ENCODE measurements at places on chromosomes 4 and X.

- DNase-seq, result no peak
Measured at GRCh38 chr4:36222702-36223101, 21.6 kb downstream of the ARAP2 start.

DNA sequence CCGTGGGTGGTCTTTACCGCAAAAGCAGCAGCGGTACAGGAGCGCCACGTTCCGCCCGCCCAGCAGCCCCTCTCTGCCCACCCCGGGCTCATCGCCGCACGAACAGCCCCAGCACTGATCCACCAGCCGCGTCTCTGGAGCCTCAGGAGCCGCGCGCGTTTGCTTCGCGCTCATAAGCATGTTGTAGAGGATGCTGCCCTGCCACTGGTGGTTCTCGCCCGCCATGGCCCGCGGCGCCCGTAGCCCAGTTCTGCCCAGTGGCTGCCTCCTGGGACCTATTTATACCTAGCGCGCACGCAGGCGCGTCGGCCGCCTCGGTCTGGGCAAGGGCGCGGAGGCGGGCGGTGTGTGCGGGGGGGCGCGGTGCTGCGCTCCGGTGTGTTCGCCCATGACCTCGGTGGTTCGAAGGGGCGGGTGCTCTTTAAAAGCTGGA, at the start of gene NR0B1:
Gene NR0B1 (minus strand): TSS at position 252 of the 433 bp plus-strand sequence. CDS start 27 bp downstream, at position 225.
- DNase-seq, result no peak

- DNase-seq, result no peak
Measured at GRCh38 chrX:47420265-47420664, 49.9 kb downstream of the ZNF157 start.

GRCh38 chr4:187422655-187423054, 572.9 kb upstream of the ZFP42 start:
- DNase-seq, result no peak

- DNase-seq, result no peak
Measured at GRCh38 chr4:124325690-124326089, 386.8 kb downstream of the ANKRD50 start.

DNA sequence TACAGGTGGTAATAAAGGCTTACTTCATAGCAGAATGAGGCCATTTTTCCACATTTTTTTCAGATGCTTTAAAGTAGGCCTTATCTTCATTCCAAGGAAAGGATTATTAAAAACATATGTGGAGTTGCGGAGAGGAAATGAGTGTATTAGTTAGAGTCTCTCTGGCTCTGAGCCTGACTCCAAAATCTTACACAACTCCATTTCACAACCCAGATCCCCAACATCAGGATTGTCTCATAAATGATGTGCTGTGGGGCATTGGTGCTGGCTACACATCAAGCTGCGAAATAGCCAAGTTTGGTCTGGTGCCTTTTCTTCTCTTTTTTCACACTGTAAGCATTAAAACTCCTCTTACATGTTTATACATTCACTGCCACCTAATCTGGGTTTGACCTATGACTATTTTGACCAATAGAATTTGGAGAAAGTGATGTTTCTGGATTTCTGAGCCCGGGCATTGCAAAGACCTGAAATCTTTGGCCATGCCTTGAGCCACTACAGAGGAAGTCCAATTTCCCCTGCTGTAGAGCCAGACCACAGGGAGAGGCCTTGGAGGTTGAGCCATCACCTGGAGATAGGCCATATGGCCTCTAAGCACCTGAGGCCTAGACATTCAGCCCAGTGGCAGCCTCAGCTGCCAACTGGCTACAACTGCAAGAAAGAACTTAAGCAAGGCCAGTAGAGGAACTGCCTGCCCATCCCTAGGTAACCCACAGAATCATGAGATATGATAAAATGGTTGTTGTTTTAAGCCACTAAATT, 16.7 kb upstream of the SOD3 start:
- DNase-seq, result no peak

GRCh38 chr4:128470492-128471053, 183.0 kb upstream of the PGRMC2 start:
- DNase-seq, result no peak

DNA sequence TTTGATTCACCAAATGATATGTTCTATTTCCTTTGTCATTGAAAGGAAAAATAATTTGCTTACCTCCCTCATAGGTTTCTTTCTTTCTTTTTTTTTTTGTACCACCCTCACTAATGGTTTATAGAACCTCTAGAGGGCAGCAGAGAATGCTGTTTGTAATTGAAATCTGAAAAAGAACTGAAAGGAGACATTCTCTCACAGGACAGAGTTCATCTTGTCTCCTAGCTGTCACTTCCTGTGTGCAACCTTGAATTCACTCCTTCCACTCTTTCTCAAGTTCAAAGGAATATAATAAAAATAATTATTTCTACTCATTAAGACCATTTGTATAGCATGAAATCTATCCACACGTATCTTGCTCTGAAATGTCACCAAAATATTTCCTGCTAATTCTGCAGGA, 51.0 kb downstream of the GUCY1B1 start:
- DNase-seq, result no peak

DNA sequence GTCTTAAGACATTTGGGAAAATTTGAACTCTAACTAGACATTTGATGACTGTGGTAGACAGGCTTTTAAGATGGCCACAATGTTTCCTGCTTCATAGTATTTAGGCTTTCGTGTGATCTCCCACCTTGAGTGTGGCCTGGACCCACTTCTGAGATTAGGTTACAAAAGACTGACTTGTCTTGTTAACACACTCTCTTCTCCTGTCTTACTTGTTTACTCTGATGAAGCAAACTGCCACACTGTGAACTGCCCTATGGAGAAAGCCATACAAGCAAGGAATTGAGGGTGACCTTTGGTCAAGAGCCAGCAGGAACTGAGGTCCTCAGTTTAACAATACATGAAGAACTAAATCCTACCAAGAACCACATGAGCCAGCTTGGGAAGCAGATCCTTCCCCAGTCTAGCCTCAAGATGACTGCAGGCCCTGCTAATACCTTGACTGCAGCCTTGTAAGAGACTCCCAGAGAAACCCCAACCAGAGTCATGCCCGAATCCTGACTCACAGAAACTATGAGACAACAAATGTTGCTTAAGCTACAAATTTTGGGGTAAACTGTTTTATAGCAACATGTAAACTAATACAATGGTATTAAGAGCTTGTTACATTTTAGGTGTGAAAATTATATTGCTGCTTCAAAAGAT, 20.3 kb downstream of the UBA6 start:
- no peak for DNase-seq

DNA sequence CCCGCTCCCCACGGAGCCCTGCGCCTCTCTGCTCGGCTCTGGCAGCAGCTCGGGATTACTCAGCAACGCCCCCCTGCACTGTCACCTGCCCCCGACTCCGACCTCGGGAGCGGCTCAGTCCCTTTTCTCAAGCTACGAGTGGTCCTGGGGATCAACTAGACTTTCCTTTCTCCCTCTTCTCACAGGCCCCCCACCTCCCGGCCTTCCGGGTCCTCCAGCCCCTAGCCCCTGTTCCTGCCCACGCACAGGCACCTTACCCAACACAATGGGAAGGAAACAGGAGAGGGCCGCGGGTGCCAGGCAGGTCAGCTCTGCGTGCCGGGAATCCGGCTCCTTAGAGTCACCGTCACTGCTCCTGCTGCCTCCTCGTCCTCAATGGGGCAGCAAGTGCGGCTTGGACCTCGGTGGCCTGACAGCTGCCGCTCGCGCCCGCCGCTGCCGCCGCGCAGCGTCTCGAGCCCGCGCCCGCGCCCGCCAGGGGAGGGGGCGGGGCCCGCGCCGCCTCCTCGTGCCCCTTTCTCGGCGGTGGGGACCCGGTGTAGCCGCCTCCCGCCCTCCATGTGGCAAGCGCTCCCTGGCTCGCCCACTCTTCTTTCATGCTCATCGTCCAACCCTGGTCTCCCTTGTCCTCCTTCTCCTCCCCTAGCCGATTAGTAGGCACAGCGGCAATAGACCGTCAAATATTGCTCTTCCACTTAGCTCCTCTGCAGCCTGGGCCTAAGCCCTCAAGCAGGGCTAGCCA, at the start of gene RAB9B:
Gene RAB9B (minus strand): TSS at position 455 of the 742 bp plus-strand sequence. CDS start 6,473 bp downstream, outside the sequence.
- DNase-seq, result no peak

- DNase-seq, result no peak
Measured at GRCh38 chr4:65656008-65656407, 14.3 kb downstream of the EPHA5 start.

DNA sequence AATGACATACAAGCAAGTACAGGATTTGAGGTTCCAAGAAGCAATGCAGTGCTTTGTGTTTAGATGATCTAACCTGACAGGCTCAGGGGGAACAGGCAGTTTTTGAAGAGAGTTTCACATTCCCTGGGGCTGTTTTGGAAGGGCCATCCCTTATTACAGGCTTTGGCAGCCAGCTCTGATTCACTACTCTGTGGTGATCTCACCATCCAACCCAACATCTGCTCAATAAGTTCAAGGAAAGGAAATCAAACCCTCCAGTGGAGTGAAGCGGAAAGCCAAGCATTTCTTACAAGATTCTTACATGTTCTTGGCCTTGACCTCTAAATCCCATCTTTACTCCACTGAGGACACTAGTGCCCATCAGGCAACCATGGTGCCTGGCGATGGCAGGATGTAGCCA, 7.5 kb downstream of the IDS start:
- no peak for DNase-seq

- DNase-seq, result no peak
Measured at GRCh38 chrX:154049209-154050112, 29.8 kb upstream of the IRAK1 start.

GRCh38 chr4:616911-617643, 8.3 kb upstream of the PDE6B start:
- DNase-seq, result no peak

GRCh38 chrX:100931218-100931924, 2.7 kb upstream of the XKRX start:
- no peak for DNase-seq

DNA sequence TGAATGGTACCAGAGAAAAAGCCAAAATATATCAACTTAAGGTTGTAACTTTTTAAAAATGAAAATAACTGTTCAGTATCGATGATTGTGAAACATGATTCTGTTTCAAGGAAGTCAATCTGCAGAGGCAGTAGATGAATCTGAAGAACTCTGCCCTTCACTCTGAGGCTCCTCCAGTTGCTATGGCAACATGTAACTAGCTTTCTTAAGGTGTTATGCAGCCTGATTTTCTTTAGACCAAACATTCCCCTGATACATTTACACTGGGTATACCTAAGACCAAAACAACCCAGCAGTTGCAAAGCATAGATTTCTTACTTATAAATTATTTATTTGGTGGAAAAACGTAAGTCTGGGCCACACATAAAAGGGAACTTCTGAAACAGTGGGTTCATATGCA, 133.6 kb upstream of the RASGEF1B start:
- DNase-seq, result no peak

GRCh38 chr4:122167369-122167768, 15.2 kb downstream of the BLTP1 start:
- DNase-seq, result no peak

- DNase-seq, result no peak
Measured at GRCh38 chr4:124464836-124465235, 247.7 kb downstream of the ANKRD50 start.

- no peak for DNase-seq
Measured at GRCh38 chr4:149708513-149709130, 107.0 kb downstream of the IQCM start.

- DNase-seq, result no peak
Measured at GRCh38 chr4:87118826-87119225, 101.6 kb downstream of the KLHL8 start.
